ENCODE measurements at places on chromosomes 16 and 17.

GRCh38 chr17:73987845-73988509 lies 215.5 kb upstream of the RPL38 start:
- no peak for DNase-seq

DNA sequence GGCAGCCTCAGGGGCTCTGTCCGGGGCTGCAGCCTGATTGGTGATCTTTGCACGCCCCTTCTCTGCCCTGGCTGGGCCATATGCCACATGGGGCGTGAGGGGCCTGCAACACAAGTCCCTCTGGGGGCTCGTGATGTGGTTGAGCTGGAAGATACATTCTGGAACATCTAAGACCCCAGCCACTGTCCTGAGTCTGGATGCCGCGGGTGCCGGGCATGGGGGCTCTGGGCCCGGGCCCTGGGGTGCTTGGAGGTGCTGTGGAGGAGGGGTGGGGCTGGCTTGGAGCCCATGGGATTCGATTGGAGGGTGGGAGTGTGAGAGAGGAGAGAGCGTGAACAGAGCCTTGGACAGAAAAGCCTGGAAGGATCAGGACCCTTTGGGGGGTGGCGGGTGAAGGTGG lies 39.4 kb downstream of the JPH3 start:
- no peak for DNase-seq

GRCh38 chr17:40526668-40527067 lies 25.2 kb upstream of the TNS4 start:
- DNase-seq, result no peak

DNA sequence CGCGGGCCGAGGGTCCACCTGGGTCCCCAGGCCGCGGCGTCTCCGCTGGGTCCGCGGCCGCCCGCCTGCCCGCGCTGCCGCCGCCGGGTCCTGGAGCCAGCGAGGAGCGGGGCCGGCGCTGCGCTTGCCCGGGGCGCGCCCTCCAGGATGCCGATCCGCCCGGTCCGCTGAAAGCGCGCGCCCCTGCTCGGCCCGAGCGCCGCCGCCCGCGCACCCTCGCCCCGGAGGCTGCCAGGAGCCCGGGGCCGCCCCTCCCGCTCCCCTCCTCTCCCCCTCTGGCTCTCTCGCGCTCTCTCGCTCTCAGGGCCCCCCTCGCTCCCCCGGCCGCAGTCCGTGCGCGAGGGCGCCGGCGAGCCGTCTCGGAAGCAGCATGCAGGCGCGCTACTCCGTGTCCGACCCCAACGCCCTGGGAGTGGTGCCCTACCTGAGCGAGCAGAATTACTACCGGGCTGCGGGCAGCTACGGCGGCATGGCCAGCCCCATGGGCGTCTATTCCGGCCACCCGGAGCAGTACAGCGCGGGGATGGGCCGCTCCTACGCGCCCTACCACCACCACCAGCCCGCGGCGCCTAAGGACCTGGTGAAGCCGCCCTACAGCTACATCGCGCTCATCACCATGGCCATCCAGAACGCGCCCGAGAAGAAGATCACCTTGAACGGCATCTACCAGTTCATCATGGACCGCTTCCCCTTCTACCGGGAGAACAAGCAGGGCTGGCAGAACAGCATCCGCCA lies 504 bp downstream of the FOXC2 start:
- no peak for DNase-seq

GRCh38 chr16:88086571-88087516 lies 135.6 kb downstream of the BANP start:
- DNase-seq, result no peak

- DNase-seq, result peak; percentile 81
Observed at GRCh38 chr16:69469807-69470561, 45.6 kb downstream of the CYB5B start.

DNA sequence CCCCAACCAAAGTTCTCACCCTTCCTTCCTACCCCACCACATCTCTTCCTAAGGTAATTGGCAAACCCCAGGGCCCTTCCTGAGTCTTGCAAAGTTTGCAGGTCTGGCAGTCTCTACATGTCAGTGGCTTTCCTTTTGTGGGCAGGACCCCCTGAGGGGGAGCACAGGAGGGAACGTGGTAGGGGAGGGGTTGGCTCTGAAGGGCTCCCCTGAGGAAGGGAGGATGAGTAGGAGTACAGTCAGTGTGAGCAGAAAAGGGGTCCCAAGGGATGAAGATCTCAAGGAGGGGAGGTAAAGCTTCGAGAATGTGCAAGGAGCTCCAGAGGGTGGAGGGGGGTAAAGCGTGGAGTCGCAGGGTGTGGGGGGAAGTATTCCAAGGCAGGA lies 206.9 kb downstream of the RAB11FIP4 start:
- DNase-seq, result no peak

DNA sequence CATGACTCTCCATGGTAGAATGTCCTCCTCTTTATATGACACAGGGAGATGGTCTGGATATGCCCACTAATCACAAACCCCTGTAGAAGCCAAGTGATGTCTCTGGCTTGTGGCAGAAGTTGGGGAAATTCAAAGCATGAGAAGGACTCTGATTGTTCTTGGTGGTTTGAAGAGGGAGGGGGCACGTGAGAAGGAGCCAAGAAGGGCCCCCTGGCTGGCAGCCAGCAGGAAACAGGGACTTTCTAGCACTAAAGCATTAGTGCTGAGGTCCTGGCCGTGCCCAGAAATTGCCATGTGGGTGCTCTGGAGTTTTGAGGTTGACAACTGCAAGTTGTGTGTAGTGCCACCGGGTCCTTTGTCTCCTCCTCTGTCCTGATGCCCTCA lies 199.9 kb downstream of the LGALS9B start:
- peak; percentile 78 for DNase-seq

DNA sequence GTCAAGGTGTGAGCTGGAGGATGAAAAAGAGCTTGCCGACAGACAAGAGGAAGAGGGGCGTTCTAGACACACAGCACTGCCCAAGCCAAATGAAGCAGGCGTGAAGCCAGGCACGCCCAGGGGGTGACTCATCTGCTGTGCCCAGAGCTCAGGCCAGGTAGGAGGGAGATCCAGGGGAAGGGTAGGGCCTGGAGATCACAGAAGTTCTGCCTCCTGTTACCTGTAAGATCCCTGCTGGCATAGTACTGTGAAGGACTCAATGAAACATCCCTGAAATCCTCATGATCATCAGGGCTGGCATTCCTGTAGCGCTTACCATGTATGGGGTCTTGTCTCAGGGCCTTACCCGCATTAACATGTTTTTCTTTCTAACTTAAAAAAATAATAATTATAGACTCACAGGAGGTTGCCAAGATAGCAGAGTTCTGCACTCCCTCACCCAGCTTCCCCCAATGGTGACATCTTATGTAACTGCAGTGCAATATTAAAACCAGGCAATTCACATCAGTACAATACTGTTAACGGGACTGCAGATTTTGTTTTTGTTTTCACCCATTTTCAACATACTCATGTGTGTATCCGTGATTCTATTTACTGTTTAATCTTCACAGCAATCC lies 158.6 kb downstream of the XYLT1 start:
- DNase-seq, result no peak
